ENCODE measurements at places on chromosomes 11 and 22.
A peak's percentile ranks its signal among the peaks of the same experiment; 100 is the strongest.

DNA sequence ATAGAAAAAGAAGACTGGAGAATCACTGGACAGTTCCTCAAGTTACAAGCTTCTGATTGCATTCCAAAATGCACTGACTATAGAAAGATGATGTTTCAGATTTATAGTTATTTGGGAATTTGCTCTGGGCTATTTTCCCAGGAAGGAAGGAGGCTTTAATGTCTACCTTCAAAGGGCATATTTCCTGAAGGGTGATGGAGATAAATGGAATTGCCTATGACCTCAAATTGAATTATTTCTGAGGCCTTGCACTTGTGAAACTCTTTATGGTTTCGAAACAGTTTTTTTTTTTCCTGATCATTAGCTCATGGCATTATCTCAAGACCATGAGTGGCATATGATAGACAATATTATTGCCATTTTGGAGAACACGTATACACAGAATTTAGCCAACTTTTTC is 333.9 kb downstream of the METTL15 start:
- no peak for DNase-seq

DNA sequence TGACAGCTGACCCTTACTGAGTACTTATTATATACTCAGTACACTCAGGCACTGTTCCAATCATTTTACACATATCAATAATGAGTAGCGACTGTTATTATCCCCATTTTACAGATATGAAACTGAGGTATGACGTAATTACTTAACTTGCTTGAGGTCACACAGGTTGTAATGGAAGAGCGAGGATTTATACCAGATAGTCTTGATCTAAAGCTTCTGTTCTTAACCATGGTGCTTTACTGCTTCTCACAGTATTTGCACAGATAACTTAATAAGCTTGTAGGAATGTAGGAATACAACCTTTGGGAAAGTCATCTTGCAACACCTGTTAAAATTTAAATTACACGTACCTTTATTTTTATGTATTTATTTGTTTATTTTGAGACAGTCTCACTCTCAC is 31.7 kb upstream of the TMEM135 start:
- no peak for DNase-seq

DNA sequence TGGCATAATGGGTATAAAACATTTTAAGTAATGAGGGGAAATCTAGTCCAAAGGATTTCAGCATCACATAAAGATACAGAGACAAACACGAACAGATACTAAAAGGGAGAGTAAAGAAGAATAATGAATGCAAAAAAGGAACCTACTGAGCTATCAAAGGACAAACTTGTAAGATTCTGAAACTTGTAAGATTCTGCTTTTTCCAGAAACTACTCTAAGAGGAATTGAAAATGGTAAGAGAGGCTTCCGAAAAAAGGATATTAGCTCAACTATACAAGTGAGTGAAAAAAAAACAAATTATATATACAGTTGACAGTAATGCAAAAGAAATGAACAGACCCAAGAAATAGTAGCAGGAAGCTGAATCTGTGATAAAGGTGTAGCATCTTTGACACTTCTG is 37.7 kb downstream of the POLD3 start:
- DNase-seq, result no peak

- peak; percentile 57 for DNase-seq
These were observed 6.6 kb downstream of the APOL4 start for GRCh38 chr22:36194971-36195370.

GRCh38 chr11:73565804-73566203 is 32.1 kb downstream of the FAM168A start:
- DNase-seq, result no peak

GRCh38 chr11:109037856-109038780 is 373.2 kb downstream of the DDX10 start:
- DNase-seq, result no peak

DNA sequence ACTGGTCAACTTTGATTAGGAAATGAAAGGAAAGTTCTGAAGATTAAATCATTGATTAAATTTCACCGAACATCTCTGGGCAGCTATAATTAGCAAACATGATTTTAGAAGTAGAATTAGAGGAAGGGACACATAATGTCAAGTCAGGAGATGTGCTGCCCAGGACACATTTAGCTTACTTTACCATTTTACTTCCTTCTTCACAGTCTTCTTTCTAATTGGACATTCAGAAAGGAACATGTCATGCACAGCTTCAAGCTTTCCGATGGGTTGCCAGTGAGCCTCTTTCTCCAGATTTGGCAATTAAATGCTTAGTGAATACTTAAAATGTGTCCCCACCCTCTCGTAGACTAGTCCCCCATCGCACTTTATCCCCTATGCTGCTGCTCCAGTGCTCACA is 234.7 kb downstream of the FAM76B start:
- no peak for DNase-seq

GRCh38 chr11:77320351-77320750 is 18.9 kb upstream of the GDPD4 start:
- DNase-seq, result no peak

DNA sequence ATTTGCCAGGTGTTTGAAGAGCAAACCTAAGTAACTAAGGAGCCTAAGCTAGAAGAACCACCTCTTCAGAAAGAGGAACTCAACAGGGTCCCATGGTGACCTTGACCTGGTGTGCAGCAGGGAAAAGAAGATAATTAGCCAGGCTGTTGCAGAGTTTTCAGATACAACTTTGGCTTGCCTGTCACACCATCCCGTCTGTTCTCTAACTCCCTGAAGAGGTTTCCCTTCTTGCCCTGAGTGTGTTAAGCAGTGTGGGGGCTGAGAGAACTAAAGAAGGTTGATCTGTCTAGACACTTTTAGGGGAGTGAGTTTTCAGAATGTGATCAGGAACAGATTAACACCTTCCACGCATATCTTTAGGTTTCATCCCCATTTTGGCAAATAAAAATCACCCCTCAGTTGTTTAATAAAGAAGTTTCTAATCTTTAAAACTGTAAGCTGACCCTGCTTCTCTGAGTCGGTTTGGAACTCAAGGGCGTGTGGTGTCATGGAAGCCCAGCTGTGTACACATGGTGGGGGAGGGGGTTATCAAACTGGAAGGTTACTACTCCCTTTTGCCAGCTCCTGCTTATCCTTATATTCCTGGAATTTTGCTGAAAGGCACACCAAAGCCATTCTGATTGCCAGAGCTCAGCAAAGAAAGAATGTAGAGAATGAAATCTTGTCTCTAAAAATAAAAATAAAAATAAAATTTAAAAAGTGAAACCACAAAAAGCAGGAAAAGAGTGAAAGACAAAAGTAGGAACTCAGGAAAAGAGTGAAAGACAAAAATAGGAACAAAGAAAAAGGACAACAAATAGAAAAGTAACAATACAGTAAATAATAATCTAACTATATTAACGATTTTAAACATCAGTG is 70.2 kb downstream of the DBX1 start:
- DNase-seq, result no peak

GRCh38 chr11:2092956-2093412 is 46.2 kb downstream of the IGF2 start:
- no peak for DNase-seq

GRCh38 chr11:103902994-103903393 is 133.4 kb upstream of the DDI1 start:
- DNase-seq, result no peak

DNA sequence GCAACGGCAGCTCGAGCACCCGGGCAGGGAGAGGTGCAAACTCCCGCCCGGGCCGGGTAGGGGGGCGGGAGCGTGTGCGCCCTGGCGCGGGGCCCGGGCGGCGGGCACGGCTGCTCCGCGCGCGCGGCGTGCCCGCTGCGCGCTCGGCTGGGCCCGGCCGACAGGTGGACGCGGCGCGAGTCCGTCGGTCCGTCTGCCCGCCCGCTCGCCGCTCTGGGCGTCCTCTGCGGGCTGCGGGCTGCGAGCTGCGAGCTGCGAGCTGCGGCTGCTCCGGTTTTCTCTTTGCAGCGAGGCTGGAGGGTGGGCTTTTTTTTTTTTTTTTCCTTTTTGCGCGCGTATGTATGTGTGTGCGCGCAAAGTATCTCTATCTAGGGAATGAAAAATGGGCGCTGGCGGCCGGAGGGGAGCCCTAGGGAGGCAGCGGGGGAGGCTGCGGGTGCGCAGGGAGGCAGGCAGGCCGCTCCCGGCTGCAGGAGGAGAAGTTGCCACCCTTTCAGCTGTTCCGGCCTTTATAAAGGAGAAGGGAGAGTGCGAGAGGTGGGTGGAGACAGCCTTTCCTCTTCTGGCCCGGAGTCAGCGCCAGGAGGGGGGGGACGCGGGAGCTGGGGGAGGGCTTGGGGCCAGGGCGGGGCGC is at the start of gene PDGFB:
TSS of gene PDGFB (minus strand) at position 487 of the 634 bp plus-strand sequence. CDS start 1,019 bp downstream, outside the sequence.
- DNase-seq, result no peak

GRCh38 chr22:43228330-43228729 is 41.4 kb upstream of the TTLL12 start:
- DNase-seq, result no peak

DNA sequence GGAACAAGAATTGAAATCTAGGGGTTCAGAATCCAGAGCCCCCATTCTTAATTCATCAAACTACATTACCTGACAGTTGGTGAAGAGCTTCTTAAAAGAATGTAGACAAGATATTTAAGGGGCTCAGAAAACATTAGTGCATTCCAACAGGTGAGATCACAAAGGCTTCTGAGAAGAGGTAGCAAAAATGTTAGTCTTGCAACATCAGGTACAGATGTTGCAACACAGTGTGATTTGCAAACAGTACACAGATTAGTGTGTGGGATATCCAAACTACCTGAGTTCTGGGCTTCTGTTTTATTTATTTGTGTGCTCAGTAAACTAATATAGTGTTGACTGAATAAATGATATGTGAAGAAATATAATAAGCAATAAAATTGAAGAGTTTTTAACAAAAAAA is 11.8 kb downstream of the CASP4 start:
- no peak for DNase-seq

DNA sequence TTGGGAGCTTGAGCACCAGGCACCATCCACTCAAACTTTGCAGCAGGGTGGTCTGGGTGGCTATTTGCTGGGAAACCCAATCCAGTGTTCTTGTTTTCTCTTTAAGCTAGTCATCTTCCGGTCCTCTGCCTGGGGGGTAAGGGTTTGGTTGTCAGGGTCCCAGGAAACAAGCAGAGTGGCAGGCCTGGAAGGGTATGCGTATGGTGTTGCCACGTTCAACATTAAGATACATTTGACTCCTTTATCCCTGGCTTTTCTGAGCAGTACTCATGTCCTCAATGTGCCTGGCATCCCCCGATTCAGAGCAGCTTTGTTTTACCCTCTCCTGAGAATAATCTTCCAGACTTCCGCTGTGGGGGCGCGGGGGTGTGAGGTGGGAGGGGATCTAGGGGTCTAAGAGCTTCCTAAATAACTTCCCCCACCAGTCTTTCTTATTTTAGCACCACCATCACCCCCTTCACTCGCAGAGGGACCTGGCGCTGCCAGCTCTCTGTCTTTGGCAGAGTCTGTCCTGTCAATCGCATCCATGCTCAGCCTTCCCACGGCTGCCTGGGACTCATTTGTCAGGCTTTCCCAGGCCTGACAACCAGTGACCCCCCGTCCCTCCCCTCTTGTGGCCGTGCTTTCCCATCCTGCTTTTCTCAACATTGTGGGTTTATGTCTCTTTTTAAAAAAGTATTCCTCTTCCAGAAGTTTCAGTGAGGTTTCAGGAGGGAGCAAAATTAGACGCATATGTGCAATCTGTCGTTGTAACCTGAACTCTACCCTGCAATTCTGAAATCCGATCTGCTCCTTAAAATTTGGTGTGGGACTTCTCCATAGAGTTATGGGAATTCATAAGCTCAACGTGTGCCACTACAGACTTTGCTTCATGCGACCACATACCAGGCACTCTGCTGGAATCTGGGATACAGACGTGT is 27.0 kb upstream of the RBFOX2 start:
- DNase-seq, result no peak

DNA sequence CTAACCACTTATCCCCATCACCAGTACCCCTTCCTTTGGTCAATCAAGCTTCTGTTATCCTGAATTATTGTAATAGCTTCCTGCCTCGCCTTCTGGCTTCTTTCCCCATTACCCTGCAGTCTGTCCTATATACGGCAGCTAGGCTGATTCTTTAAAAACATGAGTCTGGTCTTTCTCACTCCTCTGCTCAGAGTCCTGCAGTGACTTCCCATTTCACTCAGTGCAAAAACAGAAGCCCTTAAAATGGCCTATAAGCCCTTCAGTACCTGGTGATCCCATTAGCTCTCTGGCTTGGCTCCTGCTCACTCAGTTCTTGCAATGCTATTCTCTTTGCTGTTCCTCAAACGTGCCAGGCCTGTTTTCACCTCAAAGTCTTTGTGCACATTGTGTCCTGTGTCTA is 58.4 kb downstream of the JRKL start:
- no peak for DNase-seq

Data from cerebellar nuclear complex (tissue), 1 donor.